ENCODE measurements at places on chromosomes 6 and 20.

DNA sequence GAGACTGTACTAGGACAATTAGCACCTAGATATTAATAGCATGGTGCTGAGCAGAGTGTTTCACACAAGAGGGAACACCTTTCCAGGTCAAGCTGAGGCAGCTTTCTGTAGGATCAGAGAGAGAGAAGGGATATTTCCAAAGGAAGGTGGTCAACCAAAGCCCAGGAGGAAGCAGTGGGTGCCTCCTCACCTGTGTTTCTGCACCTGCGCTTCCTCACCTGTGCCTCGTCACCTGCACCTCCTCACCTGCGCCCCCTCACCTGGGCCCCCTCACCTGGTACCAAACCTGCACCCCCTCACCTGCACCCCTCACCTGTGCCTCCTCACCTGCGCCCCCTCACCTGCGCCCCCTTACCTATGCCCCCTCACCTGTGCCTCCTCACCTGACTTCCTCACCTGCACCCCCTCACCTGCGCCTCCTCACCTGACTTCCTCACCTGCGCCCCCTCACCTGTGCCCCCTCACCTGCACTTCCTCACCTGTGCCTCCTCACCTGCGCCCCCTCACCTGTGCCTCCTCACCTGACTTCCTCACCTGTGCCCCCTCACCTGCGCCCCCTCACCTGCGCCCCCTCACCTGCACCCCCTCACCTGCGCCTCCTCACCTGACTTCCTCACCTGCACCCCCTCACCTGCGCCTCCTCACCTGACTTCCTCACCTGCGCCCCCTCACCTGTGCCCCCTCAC, 67.9 kb downstream of the TTLL2 start:
- no peak for DNase-seq

DNA sequence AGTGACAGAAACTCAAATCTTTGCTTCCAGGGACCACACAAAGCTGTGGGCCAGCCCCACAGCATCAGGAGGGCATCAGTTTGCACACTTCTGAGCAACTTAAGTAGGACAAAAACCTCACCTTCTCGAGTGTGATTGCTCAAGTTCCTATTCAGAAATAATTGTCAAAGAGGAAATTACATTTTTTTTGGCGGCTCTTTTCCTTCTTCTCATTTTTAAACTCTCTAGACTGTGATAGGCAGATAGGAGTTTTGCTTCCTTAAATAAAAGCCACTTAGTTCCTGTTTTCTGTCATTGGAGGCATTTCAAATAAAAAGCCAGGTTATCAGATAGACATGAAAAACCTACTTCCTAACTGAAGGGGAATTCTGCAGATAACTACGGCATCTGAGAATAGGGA, 11.2 kb upstream of the TAGAP start:
- no peak for DNase-seq

GRCh38 chr6:157442291-157442690, 61.3 kb downstream of the ZDHHC14 start:
- DNase-seq: no peak

DNA sequence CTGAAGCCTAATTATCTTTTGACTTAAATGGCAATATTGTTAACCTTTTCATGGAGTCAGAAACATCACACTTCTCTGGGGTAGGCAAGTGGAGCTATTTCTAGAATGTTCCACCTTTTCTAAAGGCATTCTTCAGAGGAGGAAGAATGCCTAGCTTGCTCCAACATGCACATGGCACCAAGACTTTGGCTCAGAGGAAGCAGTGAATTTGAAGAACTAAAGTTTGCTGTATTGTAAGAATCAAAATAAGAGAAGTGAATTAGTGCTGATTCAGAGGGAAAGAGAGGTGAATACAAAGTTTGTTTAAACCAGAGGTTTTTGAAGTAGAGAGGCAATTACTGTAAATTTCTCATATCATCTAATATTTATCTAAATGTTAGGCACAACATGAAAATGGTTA, 92.2 kb downstream of the SOBP start:
- no peak for DNase-seq

DNA sequence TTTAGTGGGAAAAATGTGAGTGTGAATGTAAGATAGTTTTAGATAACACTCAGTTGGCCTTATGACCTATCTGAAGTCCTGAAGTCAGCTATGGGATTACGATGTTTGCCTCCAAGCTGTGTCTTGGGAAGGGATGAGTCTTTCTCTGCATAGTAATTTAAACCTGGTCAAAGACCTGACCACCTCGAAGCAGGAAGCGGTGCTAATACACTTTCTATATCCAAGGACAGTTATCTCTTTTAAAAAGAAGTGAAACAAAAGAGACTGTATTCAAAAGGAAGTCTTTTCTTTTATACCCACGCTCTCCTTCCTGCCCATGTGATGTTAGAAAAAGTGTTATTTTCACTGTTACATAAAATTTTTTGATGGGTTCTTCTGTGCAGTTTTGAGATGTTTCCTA, 94.9 kb downstream of the JARID2 start:
- peak; percentile 40 for DNase-seq

GRCh38 chr6:37985355-37985754, 165.8 kb downstream of the ZFAND3 start:
- DNase-seq: no peak

- no peak for DNase-seq
These were observed 51.6 kb upstream of the PMEPA1 start for GRCh38 chr20:57761413-57761734.

- peak; percentile 26 for DNase-seq
These were observed 58.2 kb downstream of the DNAH8 start for GRCh38 chr6:38773338-38773737.

- peak; percentile 8 for DNase-seq
These were observed 54.2 kb upstream of the HLA-A start for GRCh38 chr6:29887819-29888776.

DNA sequence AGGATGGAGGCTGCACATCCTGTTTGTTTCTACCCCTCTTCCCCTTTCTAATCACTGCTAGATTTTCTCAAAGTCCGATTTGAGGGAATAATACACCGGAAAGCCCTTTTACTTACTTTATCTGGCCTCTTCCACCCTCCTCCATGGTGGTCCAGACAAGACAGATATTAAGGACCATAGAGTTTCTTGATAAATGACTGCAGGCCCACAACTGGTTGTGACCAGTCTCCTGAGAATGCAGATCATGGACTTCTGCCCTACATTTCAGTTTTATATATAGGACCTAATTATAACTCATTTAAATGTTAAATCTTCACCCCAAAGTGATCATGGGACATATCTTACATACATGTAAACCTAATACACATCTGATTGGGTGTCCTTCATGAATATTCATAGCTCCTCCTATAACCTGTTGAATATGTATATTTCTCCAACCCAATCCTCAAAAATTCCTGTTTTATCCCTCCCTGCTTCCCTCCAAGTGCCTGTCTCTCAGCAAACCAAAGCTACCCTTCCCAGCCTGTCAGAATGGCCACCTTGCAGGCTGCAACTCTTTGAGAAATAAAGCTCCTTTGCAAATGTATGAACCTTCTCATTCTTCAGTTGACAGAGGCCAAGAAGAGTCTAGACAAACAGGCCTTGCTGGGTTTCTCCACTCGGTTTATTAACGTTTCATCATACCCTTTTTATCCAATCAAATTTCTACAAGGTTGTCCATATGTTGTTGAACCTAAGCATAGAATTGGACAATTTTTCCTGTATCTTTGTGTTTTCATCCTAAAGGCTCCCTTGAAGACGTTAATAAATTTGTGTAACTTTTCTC, 133.1 kb downstream of the HFE start:
- DNase-seq: no peak

DNA sequence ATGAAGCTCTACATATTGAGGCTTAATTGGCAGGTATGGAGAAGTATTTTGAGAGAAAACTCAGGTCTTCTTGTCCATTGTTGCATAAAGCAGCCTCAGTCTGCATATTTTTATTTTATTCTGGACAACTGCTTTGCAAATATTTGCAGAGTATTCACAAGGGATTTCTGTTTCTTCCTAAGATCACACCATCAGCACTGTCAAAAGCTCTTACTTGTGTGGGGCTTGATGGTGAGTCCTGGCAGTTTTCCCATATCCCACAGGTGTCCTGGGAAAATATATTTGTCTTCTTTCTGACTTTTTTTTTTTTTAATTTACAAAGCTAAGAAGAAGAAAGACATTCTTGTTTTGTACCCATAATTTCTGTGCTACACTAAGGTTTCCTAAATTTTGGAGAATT, 16.9 kb upstream of the MLIP start:
- no peak for DNase-seq

DNA sequence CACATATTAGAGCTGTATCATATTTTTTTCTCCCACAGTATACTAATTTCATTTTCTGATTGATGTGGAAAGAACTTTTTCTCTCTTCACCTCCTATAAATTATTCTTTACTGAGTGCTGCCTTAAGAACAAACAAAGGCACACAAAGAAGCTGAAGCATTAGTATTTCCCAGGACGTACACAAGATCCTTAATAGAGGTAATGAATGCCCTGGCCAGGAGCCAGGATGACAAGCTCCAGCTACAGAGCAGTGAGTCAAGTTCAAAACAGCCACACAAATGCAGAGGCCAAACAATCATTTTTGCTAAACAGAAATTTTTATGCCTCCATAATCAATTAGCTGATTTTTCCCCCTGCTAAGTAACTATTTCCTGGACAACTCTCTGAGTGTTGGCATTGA, 639.6 kb downstream of the EPHA7 start:
- DNase-seq: peak; percentile 71

GRCh38 chr6:143288923-143289322, 161.6 kb downstream of the ADAT2 start:
- DNase-seq: no peak

GRCh38 chr6:17250237-17250636, 30.9 kb upstream of the RBM24 start:
- no peak for DNase-seq

GRCh38 chr6:87684895-87685654, 17.0 kb downstream of the AKIRIN2 start:
- DNase-seq: no peak

GRCh38 chr6:111283707-111284106, 196.4 kb downstream of the SLC16A10 start:
- no peak for DNase-seq

DNA sequence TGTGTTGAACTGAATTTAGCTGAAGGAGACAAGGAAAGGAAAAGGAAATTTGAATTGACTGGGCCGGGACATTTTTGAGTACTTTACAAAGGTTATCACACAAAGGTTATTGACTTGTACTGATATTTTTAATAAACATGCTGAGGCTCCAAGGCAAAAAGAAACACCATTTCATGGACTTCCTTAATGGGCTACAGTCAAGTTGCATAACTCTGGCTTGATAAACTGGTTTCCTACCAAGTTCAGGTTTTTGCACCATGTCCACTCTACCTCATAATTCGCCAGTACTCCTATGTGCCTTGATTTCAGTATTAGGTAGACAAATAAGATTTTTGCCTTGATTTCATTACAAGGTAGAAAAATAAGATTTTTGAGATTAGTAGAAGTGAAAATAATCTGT, 65.8 kb upstream of the FUT9 start:
- DNase-seq: no peak

DNA sequence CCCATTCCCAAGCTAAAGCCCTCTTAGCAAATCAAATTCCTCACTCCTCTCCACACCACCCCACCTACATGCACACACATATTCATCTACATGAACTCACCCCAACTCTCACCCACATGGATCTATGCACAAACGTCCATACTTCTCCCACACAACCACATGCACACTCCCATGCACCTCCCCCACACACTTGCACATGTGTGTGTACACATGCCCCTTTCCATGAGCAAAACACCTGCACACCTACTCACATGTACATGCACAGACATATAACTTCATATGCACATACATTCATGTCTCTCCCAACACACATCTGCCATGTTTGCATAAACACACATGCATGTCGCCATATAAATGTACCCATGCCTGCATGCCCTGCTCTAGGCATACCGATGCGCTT, 22.8 kb upstream of the CST1 start:
- no peak for DNase-seq

DNA sequence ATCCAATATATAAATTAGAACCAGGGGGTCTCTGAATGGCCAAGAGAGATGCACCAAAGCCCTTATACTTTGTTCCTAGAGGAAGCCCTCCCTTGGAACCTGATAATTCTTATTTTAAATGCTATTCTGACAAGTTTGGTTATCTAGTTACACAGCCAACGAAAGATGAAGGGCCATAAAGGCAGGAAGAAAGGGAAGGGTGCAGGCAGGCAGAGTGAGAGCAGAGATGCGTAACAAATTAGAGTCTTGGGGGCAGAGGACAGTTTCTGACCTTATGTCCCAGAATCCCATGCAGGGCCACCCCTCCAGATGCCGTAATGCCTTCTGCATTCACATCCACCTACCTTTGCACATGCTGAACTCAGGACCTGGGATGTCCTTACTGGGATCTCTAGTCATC, 344.6 kb upstream of the ARID1B start:
- DNase-seq: no peak

- DNase-seq: no peak
These were observed 64.6 kb downstream of the RNF144B start for GRCh38 chr6:18451756-18452155.

- peak; percentile 59 for DNase-seq
These were observed at the start of gene NRM for GRCh38 chr6:30690403-30691207. Gene NRM, minus strand, starts transcription at chr6:30690984. Its CDS starts 10 bp downstream, at chr6:30690974.

DNA sequence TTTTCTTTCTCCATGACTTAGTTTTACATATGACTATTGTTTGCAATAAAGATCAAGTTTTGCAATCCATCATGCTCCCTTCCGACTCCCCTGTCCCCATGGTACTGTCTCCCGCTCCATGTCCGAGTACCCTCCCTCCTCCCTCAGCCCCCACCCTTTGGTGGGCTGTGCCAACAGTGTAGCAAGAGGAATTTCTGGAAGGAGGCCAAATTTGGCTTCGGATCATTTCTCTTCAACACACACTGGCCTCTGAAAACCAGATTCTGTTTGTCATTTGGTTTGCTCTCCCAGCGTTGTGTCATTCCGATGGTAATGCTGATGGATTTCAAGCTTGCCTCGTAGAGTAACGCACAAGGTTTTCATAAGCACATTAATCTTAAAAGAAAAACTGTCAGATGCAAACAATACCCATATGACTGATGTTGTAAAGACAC, 22.9 kb upstream of the PAX1 start:
- no peak for DNase-seq

GRCh38 chr20:58377766-58378401, 11.1 kb upstream of the VAPB start:
- no peak for DNase-seq

DNA sequence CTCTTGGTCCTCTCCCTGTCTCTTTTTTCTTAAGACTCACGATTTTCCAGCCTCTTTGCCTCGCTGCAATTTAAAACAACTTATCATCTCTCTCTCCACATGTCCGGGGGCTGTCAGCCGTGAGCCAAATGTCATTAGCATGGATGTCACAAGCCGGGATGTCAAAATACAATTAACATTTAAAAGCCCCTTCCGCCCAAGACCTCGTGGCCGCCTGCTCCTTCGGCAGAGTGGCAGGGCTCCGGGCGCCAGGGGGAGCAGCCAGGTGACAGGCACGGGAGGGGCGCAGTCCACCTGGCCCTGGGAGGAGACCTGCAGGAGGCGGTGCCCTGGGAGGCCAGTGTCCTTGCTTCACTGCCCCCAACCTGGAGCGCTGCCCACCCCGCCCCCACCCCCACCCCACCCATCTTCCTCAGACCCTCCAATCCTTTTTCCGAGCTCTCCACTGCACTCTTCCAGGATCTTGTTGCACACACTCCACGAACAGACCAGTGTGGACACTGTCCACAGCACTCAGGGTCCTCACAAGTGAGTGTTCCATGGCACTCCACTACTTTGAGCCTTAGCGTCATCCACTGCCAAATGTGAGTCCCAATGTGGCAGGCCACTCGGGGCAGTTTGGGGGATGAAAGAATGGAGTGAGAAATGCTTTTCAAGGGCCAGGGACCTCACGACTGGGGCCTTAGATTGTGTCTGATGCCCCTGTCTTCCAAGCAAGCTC, 5.6 kb upstream of the GRM4 start:
- DNase-seq: no peak

All from dermis microvascular lymphatic vessel endothelial cell (primary cell).